Brain (organoid and tissue), 16 donors: ENCODE measurements at places on chromosomes 7 and 10. TPM values are rescaled to one million over a fixed set of nuclear protein-coding genes. Genes with fewer than 3 reads are reported as not detected.

DNA sequence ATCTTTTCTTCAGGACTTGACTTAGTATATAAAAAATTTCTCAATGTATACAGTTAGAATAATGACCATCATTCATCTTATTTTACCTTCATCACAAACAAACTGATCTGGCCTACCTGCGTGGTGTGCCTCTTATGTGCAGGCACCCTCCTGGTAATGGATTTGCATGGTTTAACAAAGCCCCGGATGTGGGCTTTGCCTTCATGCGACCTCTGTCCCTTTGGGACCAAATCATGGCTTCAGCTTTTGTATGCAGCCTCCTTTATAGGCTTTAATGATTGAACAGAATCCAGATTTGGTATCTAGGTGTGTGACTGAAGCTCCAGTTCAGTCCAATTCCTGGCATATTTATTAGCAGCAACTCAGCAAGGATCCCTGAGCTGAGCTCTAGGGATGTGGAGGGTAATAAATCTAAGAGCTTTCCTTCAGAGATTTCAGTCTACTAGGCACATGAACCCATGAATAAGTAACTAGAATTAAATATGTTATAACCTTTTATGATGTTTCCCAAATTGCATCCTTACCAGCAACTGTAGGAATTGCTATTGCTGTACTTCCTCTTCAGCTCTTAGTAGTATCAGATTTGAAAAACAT is 256.9 kb downstream of the ABCA13 start:
- no peak for DNase-seq

DNA sequence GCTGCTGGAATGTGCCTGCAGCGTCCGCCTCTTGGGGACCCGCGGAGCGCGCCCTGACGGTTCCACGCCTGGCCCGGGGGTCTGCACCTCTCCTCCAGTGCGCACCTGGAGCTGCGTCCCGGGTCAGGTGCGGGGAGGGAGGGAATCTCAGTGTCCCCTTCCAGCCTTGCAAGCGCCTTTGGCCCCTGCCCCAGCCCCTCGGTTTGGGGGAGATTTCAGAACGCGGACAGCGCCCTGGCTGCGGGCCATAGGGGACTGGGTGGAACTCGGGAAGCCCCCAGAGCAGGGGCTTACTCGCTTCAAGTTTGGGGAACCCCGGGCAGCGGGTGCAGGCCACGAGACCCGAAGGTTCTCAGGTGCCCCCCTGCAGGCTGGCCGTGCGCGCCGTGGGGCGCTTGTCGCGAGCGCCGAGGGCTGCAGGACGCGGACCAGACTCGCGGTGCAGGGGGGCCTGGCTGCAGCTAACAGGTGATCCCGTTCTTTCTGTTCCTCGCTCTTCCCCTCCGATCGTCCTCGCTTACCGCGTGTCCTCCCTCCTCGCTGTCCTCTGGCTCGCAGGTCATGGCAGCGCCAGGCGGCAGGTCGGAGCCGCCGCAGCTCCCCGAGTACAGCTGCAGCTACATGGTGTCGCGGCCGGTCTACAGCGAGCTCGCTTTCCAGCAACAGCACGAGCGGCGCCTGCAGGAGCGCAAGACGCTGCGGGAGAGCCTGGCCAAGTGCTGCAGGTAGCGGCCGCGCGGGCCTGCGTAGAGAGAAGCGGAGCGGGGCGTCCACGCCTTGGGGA is 645 bp downstream of the SLC26A4 start:
- DNase-seq, result peak; percentile 80

- peak; percentile 41 for DNase-seq
Measured at GRCh38 chr7:90232430-90232829, 12.5 kb upstream of the CFAP69 start.

The KCNMA1 gene
- 11.6 TPM for polyA plus RNA-seq
